ENCODE measurements at places on chromosomes 2 and 18. TPM values are rescaled to one million over a fixed set of nuclear protein-coding genes. Genes with fewer than 3 reads are reported as not detected.

The TMEM200C gene
- total RNA-seq: under 0.01 TPM

The EDAR gene
- total RNA-seq: not detected

The SP3 gene
- total RNA-seq: 101 TPM

The SCYGR4 gene
- total RNA-seq: 0.11 TPM

The EPHA4 gene
- 24.6 TPM for total RNA-seq

The PER2 gene
- total RNA-seq: 5.6 TPM

The GAL3ST2 gene
- 0.26 TPM for total RNA-seq

The RAB17 gene
- 0.52 TPM for total RNA-seq

The CRYGD gene
- total RNA-seq: not detected

The SCG2 gene
- 6.8 TPM for total RNA-seq

The CDH19 gene
- 0.11 TPM for total RNA-seq

The GPR75 gene
- total RNA-seq: 4.5 TPM

The SLC23A3 gene
- 2.2 TPM for total RNA-seq

The TUBA4B gene
- total RNA-seq: not detected

The OR6B2 gene
- not detected for total RNA-seq

The CD8B2 gene
- total RNA-seq: 0.13 TPM

The HRH4 gene
- 0.11 TPM for total RNA-seq

The CYBRD1 gene
- total RNA-seq: 568 TPM

The SERPINB12 gene
- not detected for total RNA-seq

The AP1S3 gene
- total RNA-seq: 61.7 TPM

The ASB18 gene
- total RNA-seq: not detected

The IL1R2 gene
- total RNA-seq: 1.3 TPM

The RFX8 gene
- 9.0 TPM for total RNA-seq

The WDSUB1 gene
- 10.1 TPM for total RNA-seq

The IL36G gene
- total RNA-seq: not detected

The CCBE1 gene
- total RNA-seq: 49.1 TPM

The ZNF385B gene
- 13.5 TPM for total RNA-seq

The GALR1 gene
- not detected for total RNA-seq

The RESP18 gene
- not detected for total RNA-seq
